Left lung (tissue), 14 donors: ENCODE measurements at places on chromosomes 3 and 15. TPM values are rescaled to one million over a fixed set of nuclear protein-coding genes. Genes with fewer than 3 reads are reported as not detected.

WDR49 gene
- total RNA-seq = 1.0 TPM

IL5RA gene
- 0.50 TPM for total RNA-seq

SPINT1 gene
- total RNA-seq = 160 TPM

SIDT1 gene
- 4.7 TPM for total RNA-seq

HGD gene
- 1.0 TPM for total RNA-seq

- DNase-seq = no peak
These were observed 55.2 kb downstream of the KLHL6 start for GRCh38 chr3:183500319-183500718.

DNA sequence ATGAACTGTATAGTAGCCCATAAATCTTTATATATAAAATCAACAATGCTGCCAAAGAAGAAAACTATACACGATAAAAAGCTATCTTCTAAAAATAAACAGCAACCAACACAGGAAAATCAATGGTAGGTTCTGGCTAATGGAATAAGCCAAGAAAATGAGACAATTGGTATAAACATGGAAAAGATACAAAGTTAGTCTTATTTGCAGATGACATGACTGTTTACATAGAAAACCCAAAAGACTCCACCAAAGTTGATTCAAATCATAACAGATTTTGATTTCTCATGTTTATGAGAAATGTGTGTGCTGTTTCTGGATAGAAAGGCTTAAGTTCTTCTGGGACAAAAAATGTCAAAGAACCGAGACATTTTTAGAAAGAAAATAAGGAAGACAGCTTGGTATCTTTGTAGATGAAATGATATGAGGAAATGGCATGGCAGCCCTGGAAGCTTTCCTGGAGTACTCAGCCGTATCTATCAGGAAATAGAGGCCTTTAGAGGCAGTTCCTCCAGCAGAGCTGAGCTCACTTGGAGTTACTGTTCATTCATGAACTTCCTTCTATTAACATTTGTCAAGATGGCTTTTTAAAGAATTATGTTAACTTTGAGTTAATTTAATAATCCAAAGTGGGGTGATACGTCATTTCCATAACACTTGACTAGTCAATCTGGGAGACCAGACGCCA is 36.7 kb upstream of the VILL start:
- no peak for DNase-seq

DNA sequence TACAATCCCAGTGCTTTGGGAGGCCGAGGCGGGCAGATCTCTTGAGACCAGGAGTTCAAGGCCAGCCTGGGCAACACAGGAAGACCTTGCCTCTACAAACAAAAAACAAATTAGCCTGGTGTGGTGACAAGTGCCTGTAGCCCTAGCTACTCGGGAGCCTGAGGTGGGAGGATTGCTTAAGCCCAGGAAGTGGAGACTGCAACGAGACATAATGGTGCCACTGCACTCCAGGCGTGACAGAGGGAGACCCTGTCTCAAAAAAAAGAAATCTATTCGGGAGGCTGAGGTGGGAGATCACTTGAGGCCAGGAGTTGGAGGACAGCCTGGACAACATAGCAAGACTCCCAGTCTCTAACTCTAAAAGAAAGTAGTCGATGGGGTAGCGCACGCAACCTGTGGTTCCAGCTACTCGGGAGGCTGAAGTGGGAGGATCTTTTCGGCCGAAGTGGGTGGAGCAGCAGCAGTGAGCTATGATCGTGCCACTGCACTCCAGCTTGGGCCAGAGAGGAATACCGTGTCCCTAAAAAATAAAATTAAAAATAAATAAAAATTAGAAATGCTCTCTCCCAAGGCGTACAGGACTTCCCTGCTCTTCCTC is 775 bp downstream of the C3orf33 start:
- no peak for DNase-seq

- DNase-seq = no peak
These were observed 37.0 kb downstream of the SEMA6D start for GRCh38 chr15:47754312-47754711.

- DNase-seq = no peak
These were observed 310.0 kb downstream of the CNTN3 start for GRCh38 chr3:74304424-74304823.

GRCh38 chr15:93037820-93038705 is 50.9 kb downstream of the RGMA start:
- no peak for DNase-seq

GRCh38 chr3:127066635-127067034 is 83.7 kb downstream of the PLXNA1 start:
- peak; percentile 31 for DNase-seq

GRCh38 chr15:75042730-75043508 is 19.5 kb downstream of the PPCDC start:
- peak; percentile 92 for DNase-seq

DNA sequence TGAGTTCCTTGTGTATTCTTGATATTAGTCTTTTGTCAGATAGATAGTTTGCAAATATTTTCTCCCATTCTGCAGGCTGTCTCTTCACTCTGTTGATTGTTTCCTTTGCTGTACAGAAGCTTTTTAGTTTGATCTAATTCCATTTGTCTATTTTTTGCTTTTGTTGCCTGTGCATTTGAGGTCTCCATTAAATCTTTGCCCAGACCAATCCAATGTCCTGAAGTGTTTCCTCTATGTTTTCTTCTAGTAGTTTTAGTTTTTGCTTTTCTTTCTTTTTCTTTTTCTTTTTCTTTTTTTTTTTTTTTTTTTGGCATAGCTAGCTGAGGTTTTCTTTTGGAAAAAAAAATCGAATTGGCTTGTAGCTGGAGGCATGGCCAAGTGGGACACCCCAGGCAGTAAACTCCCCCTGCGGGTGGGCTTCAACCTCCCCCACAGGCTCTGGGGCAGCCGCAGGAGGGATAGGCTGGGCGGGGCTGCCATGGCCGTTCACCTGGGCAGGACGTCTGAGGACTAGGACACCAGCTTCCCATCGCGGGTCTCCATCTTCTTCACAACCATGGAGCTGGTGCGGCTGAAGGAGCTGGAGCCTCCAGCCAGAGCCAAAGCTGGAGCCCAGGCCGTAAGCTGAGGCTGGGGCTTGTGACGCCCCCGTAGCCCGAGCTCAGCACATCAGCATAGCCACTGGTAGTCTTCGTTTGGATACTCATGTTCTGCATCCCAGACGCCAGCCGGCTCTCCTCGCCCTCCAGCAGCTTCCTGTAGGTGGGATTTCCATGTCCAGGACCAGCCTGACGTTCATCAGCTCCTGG is 16.2 kb upstream of the PSTPIP1 start:
- no peak for DNase-seq

DNA sequence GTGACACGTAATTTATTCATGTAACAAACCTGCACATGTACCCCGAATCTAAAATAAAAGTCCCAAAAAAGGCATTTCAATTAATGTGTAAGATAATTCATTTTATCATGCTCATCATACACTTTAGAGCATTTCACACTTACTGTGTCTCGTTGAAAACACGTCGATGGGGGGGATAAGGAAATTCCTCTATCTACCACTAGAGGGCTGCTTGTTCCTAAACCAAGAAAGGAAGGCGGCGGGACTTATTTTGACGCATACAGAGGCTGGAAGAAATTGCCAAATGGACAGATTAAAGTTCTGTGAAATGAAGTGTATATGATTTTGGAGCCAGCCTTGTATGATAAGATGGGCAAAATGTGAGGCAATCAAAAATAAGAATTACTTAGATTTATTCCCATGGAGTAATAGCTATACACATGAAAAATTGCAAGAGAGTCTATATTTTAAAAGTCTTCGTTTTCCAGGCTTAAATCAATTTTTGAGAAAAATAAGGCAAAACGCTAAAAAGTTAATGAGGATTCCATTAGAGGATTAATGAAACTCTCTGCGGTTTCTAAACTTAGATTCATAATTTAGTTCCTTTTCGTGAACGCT is 346.8 kb downstream of the CNTN3 start:
- DNase-seq = no peak

GRCh38 chr15:26109203-26109602 is 246.1 kb upstream of the ATP10A start:
- no peak for DNase-seq

- DNase-seq = no peak
These were observed 349.4 kb upstream of the DCBLD2 start for GRCh38 chr3:99250821-99251355.

- no peak for DNase-seq
These were observed 265.4 kb upstream of the LYSMD4 start for GRCh38 chr15:99998661-99999101.

DNA sequence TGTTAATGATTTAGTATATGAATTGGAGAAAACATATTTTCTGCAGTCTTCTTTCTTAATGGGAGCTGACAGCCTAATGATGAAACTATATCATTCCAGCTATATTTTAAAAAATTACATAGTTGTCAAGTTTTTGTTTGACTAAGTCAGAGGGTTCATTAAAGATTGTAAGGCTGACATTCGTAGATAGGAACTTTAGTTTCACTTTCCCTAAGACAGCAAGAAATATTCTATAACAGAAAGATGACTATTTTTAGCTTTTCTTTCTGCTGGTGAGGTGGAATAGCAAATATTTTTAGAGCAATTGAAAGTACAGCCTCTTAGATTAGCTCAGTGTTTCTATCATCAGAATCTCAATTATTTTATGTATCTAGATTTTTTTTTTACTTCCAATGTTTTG is 60.2 kb downstream of the PIAS1 start:
- DNase-seq = no peak

- DNase-seq = no peak
These were observed 44.8 kb downstream of the PDE8A start for GRCh38 chr15:85026304-85027032.

DNA sequence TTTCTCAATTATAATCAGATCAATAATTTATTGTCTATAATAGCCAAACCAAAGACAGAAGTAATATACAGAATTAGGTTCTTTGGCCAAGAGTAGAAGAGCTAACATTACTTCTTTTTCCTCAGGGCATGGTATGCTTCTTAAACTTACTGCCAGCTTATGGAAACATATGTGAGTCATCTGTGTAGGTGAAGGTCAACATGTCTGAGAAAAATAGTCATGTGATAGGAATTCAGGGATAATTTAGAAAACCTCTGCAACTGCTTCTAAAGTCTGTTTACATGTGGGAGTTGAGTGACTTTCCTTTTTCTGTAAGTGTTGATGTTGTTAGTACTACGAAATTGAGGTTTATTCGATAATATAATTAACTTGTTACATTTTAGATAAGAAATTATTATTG is 19.2 kb upstream of the MAP6D1 start:
- DNase-seq = no peak

- no peak for DNase-seq
These were observed 725.3 kb upstream of the CFAP20DC start for GRCh38 chr3:59775106-59775505.

GRCh38 chr3:60094392-60094947 is 1044.6 kb upstream of the CFAP20DC start:
- DNase-seq = no peak

GRCh38 chr15:36837246-36837645 is 257.8 kb downstream of the CDIN1 start:
- no peak for DNase-seq
